RCC 7860 (cell line): ENCODE measurements at places on chromosomes 1 and 21.
A peak's percentile ranks its signal among the peaks of the same experiment; 100 is the strongest.

DNA sequence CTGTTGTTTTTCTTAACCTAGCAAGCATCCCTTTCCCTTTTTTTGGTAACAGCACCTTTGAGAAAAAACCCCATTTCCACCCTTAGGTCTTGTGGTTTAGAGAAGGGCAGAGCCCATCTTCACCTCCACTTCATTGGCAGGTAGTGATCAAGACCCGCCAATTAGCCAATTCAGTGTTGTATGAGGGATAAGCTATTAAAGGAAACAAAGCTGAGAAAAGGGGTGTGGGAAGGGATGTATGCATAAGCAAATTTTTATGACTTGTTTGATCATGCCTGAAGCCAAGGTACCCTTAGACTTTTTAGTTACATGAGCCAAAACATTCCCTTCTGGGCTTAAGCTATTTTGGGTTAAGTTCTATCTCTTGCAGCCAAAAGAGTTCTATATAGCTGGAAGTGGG lies 3.6 kb upstream of the ZNF697 start:
- DNase-seq: no peak

DNA sequence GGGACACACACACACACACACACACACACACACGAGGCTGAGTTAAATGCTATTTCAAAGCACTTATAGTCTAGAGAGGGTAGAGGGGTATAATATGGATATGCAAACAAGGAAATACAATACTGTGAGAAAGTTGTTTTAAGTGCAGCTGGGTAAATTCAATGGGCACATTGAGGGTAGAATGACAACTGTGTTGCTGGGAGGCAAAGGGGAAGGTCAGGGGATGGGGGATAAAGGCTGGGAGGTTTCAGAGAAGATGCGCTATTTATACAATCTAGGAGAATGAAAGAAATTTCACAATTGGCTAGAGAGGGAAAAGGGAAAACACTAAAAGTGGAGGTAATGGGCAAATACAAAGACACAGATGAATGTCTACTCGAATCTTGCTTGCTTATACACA lies 19.4 kb downstream of the EXTL2 start:
- no peak for DNase-seq

- DNase-seq: no peak
Observed at GRCh38 chr1:71785450-71785849, 496.9 kb downstream of the NEGR1 start.

DNA sequence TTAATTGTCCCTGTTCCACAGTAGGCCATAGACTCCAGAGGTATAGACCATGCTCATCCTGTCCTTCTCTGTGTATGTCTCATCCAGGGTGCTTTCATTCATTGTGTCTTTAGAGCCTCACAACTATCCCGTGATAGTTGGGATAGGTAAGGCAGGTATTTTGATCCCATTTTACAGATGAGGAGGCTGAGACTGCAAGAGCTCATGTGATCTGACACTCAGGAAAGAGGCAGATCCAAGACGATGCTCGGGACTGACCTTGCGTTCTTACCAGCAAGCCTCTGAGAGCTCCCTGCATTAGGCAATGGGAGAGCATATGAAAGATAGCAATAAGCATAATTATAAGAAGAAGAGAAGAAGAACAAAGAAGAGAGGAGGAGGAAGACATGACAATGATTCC lies 42.8 kb downstream of the RCSD1 start:
- DNase-seq: no peak

DNA sequence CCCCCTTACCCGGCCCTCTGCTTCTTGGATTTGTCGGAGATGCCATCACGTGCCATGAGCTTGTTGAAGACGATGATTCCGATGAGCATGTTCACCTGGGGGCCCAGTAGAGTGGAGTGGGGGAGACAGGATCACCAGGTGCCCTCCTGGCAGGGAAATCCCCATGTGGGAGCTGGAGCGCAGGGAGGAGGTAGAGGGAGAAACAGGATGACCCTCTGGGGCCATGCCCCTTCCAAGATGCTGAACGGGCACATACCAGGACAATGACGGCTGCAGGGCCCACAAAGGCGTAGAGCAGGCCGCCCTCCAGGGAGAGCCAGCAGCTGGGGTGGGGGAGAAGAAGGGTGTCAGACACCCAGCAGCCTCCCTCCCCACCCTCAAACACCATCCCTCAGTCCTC lies 28.6 kb downstream of the ADGRB2 start:
- DNase-seq: peak; percentile 50

DNA sequence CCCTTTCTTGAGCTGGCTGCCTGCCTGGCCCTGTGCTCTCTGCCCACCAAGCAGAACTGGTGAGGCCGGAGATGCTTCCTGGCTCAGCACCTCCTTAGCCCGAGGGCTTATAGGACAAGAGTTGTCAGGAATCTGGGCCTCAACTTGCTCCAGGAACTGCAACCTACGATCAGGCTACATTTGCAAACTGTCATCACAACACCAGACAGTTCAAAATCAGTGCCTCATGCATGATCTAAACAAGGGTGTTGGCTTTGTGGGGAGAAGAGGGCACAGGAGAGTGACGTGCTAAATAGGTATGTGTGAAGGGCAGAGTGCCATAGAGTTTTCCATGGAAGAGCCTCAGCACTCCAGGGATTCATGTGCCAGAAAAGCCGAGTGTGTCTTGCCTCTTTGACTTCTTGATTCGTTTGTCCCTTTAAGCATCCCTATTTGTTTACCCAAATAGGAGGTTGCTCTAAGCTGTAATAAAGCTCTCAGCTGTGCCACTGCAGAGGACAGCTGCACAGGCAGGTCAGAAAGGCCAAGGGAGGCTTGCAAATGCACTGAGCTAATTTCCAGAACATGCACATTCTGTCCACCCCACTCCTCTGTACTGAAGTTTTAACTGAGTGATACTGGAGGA lies 30.2 kb upstream of the NEK2 start:
- DNase-seq: no peak

DNA sequence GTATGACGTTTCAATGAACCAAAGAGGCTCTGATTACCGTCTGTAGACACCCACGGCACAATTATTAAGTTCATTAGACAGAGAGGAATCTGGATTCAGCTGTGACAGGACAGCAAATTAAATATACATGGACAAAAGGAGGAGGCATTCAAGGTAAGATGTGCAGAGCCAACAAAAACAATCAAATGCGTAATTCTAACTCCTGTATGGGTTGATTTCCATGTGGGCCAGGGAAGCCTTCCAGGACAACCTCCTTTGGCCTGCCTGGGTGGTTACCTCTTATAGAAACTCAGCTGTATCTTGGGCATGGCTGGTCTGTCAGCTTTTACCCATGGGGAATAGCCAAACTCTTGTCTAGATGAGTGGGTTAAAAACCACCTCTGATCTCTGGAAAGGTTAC lies 43.8 kb downstream of the CCN1 start:
- DNase-seq: no peak

DNA sequence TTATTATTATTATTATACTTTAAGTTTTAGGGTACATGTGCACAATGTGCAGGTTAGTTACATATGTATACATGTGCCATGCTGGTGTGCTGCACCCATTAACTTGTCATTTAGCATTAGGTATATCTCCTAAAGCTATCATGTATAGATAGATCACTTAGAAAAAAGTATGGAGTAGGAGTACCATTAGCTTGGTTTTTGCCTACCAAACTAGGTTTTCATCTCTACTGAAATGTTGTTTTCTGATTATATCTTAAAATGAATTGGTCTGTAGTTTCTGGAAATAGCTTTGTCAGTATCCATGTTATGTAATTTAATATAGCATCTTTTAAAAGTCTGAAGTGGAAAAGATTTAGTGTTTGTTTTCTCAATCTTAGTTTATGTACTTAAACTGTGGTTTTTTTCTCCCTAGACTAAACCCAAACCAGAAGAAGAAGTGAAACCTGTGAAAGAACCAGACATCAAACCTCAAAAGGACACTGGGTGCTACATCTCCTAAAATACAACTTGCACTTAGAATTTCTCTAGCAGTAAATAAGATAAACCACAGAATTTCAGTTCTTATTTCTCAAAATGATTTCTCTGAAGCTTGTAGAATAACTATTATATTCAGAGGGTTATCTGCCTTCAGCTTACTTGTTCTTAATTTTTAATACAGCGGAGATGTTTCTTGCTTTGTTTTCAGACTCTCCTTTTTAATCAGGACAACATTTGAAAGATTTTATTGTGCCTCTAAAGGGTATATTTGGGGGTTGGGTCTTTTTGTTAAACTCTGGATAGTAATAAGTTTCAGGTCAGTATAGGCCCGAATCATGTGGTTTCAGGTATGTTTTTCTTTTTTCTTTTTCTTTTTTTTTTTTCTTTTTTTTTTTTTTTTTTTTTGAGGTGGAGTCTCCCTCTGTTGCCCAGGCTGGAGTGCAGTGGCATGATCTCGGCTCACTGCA lies 4.5 kb upstream of the FAM177B start:
- no peak for DNase-seq

- DNase-seq: no peak
Observed at GRCh38 chr1:33762962-33763361, 100.9 kb upstream of the HMGB4 start.
